ENCODE measurements at places on chromosomes 12 and 14.

DNA sequence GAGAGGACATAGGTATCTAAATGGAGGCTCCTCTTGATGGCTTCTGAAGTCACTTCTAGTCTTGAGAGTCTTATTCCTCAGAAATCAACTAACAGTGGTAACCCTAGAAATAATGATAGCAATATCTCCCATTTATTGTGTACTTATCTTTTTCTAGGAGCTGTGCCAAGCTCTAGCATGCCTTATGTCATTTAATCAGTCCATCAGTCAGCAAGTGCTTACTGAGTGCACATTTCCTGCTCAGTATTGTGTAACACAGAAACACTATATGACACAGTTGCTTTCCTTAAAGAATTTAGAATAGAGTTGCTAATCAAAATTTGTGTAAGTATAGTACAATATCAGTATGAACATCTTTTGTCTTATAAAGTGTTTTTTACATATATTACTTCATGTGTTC, 36.6 kb downstream of the KRT76 start:
- no peak for DNase-seq

DNA sequence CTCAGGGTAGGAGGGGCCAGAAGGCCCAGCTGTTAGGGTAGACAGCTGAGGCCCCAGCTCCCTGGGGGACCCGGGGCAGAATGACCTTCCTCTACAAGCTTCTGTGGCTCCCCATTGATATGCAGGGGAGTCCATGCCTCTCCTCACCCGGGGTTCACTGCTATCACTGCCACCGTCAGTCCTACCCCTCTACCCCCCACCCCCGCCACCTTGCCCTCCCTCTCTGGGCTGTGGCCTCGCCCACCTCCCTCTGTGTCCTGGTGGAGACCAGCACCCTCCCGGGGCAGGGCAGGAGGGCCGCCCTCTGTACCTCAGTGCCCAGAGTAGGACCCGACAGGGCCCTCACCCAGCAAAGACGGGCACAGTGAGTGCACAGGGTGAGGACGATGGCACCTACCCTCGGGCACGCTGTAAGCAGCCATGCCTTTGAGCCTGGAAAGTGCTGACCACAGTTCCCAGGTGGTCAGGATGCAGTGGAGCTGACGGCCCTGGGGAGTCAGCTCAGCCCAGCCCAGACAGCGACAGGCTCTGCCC, 88.4 kb upstream of the SFSWAP start:
- DNase-seq: no peak

DNA sequence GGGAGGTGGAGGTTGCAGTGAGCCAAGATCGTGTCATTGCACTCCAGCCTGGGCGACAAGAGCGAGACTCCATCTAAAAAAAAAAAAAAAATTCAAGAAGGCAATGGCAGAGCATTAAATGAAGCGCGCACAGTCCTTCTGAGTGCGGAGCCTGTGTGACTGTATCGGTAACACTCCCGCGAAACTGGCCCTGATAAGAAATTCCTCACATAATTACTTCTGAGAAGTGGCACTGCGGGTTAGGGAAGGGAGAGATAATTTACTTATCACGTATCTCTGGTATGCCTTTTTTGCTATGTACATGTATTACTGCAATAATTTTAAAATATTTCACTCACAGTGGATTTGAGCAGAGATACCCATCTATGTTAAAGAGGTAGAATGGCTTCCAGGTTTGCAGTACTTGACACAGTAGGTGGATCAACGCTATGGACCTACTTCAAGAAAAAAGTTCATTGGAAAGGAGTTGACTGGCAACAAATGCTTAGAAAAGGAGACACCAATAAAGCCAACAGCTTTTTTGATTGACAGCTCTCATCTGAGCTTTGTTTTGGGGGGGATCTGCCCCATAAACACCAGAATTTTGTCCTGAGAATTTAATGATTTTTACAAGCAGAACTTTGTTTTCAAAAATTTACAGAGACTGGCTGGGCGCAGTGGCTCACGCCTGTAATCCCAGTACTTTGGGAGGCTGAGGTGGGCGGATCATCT, 29.2 kb upstream of the SPTLC2 start:
- DNase-seq: no peak

- no peak for DNase-seq
These were observed 342.5 kb upstream of the KITLG start for GRCh38 chr12:88922816-88923215.

DNA sequence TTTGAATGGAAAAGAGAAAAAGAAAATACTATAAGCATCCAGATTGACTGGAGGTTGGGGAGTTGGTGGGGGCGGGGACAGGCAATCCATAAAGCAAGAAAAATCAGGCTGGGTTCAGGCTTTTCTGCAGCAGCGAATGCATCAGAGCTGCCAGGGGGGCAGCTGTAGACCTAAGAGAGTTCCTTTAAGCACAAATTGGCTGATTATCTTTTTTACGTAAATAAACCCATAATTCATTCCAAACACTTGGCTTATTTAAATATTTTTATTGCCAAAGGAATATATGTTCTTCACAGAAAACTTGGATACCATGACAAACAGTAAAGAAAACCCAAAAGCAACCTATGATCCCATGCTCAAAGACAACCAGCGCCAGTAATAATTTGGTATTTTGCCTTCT, 10.2 kb downstream of the BDKRB2 start:
- no peak for DNase-seq
